Fibroblast of pulmonary artery (primary cell): ENCODE measurements at places on chromosomes 11 and 22.

DNA sequence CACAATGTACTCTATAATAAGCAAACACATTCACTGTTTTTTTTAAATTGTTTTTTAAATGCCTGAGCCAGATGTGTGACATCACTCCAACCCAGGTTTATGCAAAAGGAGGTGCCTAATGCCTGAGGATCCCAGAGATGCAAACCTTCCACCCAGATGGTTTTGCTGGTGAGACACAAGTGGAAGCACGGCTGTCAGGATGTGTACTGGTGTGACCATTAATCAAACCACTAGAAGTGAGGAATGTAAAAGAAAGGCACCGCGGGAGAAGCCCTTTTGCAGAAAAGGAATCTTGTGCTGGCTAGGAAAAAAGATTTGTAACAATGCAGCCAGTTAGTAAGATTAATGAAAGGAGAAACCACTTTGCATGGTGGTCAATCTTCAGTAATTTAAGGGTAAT lies 407.4 kb downstream of the LARGE1 start:
- peak; percentile 8 for DNase-seq

- peak; percentile 38 for DNase-seq
Measured at GRCh38 chr11:22634897-22635629, 9.4 kb upstream of the FANCF start.

DNA sequence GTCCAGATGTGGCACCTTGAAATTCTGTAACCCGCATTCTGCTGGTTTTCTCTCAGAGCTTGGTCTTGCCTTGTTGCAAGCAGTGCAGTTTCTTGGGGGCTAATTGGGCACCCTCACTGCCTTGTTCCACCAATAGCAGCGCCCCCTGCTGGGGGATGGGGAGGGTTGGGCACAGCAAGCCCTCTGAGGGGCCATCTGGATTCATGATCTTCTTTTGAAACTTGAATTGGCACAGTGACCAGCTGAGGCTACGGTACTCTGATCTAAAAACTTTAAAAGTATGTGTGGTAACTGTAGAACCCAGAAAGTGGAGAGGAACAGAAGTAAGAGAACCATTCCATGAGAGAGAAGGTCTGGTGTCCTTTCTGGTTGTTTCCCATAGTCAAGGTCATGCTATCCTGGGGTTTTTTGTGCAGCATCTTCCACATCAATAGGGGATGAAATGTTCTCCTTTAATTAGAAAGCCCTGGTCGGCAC lies 64.2 kb downstream of the MED15 start:
- DNase-seq: peak; percentile 51

GRCh38 chr11:31883435-31883834 lies 72.3 kb upstream of the PAX6 start:
- no peak for DNase-seq

DNA sequence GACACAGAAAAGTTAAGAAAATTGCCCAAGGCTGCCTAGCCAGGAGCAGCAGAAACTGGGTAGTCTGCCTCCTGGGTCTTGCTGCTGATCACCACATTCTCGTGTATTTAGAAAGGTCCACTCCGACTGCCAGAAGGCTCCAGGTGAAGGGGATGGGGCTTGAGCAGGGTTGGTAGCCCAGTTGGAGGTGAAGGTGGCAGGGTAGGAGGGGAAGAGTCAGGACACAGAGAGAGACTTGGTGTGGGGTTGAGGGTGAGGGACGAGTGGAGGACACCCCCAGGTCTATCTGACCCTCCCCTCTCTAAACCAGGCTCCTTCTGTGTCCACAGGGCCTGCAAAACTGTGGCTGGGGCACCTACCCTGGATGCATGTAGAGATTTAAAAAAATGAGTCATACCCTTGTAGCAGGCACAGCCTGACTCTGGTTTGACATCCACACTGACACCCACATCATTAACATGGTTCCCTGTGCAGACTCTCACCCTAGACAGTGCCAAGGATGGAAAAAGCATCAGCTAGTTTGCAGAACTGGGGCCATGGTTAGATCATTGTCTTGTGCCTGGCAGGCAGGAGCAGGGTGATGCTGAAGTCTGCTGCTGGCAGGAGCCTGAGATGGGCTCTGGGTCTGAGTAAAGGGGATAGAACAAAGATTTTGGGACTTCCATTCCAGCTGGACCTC lies 273.2 kb downstream of the TENM4 start:
- DNase-seq: no peak

- DNase-seq: no peak
Measured at GRCh38 chr11:72744474-72744873, 7.7 kb downstream of the ARAP1 start.

GRCh38 chr11:124344346-124344745 lies 24.3 kb upstream of the OR8D2 start:
- DNase-seq: no peak

GRCh38 chr11:24679821-24680351 lies 183.0 kb downstream of the LUZP2 start:
- no peak for DNase-seq

- DNase-seq: no peak
Measured at GRCh38 chr11:13119361-13119760, 110.2 kb downstream of the RASSF10 start.

- no peak for DNase-seq
Measured at GRCh38 chr11:26677566-26677965, 44.3 kb downstream of the SLC5A12 start.

DNA sequence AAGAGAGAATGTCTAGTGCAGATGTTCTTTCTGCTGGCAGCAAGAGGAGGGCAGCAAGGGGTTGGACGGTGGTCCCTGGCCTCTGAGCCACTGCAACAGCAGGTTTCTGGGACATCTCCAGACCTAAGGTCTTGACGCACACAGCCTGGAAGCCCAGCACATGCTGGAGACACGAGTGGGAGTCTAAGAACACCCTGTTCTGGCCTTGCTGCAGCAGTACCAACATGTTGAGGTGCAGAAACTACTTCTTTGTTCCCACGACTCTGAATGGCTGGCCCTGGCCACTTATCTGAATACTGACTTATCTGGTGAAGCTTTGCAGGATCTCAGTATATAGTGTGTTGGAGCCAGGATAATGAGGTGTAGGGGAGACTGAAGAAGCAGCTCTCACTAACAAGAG lies 6.8 kb downstream of the MICAL2 start:
- peak; percentile 56 for DNase-seq

DNA sequence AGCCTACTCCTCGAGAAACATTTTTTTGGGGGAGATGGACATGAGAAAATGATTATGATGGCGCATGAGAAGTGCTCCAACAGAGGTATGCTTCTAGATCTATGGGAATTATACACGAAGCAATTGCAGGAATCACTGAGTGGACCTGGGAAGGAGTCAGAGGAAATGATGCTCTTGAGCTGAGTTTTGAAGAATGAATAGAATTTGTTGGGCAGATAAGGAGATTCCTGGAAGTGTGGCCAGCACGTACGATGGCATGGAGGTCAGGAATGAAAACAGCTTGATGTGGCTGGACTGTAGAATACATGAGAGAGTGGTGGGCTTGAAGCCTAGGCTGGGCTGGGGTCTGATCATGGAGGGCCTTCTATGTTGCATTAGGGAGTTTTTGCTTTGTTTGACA lies 31.7 kb downstream of the ADAMTS15 start:
- DNase-seq: peak; percentile 94

DNA sequence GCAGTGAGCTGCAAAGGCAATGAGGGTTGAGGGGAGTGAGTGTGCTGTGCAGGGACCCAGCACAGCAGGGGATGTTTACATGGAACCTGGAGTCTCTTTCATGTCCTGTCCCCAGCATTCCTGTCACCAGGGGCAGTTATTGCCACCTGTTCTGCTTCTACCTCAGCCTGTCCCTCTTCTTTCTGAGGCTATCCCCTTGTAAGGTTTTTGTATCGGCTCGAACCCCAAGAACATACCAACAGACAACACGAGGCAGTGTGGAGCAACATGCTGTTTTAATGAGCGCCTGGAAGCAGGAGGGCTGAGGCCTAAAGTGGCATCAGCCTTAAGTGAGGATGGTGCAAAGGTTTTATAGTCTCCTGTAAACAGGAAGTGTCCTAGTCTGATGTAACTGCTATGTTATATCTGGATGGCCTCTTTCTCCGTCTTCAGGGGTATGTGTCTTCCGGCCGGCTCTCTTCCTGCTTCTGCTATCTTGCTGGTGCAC lies 3.9 kb downstream of the SCGB2A2 start:
- DNase-seq: no peak

- DNase-seq: no peak
Measured at GRCh38 chr11:65183201-65183891, 1.6 kb downstream of the CAPN1 start.

- DNase-seq: peak; percentile 28
Measured at GRCh38 chr11:44450295-44450932, 115.0 kb upstream of the CD82 start.

DNA sequence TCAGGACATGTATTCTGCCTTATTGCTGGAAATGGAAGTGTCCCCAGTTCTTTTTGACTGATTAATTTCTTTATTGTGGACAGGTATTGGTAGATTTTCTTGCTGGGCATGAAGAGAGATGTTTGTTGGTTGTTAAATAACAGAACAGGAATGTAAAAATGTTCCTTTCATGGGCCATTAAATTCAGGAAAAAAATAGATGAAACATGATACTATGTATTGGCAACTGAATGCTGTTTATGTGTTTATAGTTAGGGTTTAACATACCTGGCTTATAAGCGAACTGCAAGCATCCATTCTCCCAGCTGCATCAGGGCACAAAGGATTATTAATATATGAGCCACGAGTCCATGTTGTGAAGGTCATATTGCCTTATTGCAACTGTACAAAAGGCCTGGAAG lies 368.5 kb downstream of the NELL1 start:
- no peak for DNase-seq

- DNase-seq: no peak
Measured at GRCh38 chr22:37416827-37417226, 10.5 kb downstream of the ELFN2 start.

GRCh38 chr22:17257121-17258001 lies 38.1 kb upstream of the ADA2 start:
- no peak for DNase-seq

- no peak for DNase-seq
Measured at GRCh38 chr11:80144897-80145594, 704.2 kb upstream of the TENM4 start.

DNA sequence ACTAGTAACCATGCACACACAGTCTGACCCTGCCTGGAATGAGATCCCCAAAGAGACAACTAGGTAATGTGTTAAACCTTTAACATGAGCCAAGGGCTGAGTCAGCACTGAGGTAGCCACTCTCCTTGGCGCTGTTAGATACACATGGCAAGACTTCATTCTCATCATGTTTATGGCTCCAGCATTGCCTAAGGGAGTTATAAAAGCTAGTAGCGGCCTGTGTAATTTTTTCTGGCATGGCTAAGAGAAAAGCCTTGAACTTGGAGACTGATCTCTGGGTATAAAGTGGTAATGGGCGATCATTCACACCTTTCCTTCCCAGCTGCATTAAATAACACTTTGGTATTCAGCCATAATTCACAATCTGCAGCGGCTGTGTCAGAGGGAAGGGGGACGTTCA lies 779.7 kb upstream of the LRRC4C start:
- DNase-seq: peak; percentile 59
